Right lobe of liver (tissue), 6 donors: ENCODE measurements at places on chromosomes 3 and 15.

- no peak overlapping the region for H3K4me3 ChIP-seq
- no peaks in the 10 kb centered on the region for H3K4me1 ChIP-seq
- no peak for DNase-seq
- no peak overlapping the region for H3K27ac ChIP-seq
Measured at GRCh38 chr3:175743733-175744400, 884.7 kb downstream of the NAALADL2 start.

GRCh38 chr15:34855413-34855812 is 60.1 kb upstream of the ACTC1 start:
- H3K4me3 ChIP-seq = no peak overlapping the region
- H3K27ac ChIP-seq = no peak overlapping the region
- no peak for DNase-seq
- H3K36me3 ChIP-seq = no peaks in the 10 kb centered on the region
- no peaks in the 10 kb centered on the region for H3K4me1 ChIP-seq
- no peaks in the 10 kb centered on the region for H3K27me3 ChIP-seq

DNA sequence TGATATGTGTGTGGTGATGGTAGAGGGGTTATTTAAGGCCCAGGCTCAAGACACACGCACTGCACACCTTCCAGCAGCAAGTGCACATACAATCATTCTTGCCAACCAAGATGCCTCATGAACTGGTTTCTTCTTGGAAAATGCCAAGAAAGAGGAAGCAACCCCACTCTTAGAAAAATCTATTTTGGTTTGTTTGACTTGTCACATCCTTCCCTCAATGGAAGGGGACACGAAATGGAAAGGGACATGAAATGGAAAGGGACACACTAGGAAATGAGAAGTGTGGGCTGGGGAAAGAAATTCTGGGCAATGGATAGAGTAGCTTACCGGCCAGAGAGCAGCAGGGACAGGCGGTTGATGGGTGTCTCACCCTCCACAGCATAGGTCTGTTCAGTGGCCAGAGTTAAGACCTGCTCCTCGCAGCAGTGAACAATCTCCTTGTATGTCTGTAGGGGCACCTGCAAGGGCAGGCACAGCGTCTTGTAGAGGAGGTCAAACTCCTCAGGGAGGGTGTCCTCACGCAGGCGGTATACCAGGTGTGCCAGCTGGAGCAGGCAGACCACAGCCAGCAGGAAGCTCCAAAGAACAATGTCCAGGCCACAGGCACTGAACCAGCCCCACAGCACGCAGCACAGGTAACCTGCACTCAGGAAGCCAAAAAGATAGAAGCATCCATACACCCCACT is 640 bp downstream of the POPDC2 start:
- no peaks in the 10 kb centered on the region for H3K36me3 ChIP-seq
- H3K27ac ChIP-seq = no peak overlapping the region
- H3K27me3 ChIP-seq = no peaks in the 10 kb centered on the region
- no peak overlapping the region for H3K4me3 ChIP-seq
- H3K4me1 ChIP-seq = no peaks in the 10 kb centered on the region

GRCh38 chr3:192684151-192684550 is 43.2 kb downstream of the FGF12 start:
- no peaks in the 10 kb centered on the region for H3K4me1 ChIP-seq
- no peak for DNase-seq
- no peak overlapping the region for H3K27ac ChIP-seq
- no peaks in the 10 kb centered on the region for H3K36me3 ChIP-seq
- H3K4me3 ChIP-seq = no peak overlapping the region
